ENCODE measurements at places on chromosomes 12 and 14.

DNA sequence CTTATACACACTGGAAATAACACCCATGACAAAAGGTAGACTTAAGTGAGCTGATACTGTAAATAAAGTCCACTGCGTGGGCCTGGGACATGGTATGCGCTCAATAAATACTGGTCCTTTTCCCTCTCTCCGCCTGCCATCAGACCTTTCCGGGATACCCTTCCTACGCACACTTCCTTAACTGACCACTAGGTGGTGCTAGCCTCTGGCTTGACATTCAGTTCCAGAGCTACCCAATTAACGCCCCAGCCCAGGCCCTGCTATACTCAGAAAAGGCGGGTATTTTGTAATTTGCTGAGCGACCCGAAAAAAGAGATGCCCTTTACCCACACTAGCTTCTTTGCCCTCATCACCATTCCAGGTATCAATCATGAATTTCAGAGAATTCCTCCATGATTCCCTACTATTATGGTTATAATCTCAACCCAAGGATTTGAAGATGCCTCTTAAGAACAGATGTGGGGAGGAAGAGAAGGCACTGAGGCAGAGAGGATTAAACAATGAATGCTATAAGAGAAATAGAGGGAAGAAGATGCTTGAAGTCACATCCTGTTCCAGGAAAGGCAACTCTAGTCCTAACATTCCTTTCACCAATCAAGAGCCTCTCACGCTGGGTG lies 3.9 kb upstream of the LRP1 start:
- DNase-seq = peak; percentile 79

- DNase-seq = no peak
Measured at GRCh38 chr14:33899723-33900341, 51.0 kb downstream of the EGLN3 start.

DNA sequence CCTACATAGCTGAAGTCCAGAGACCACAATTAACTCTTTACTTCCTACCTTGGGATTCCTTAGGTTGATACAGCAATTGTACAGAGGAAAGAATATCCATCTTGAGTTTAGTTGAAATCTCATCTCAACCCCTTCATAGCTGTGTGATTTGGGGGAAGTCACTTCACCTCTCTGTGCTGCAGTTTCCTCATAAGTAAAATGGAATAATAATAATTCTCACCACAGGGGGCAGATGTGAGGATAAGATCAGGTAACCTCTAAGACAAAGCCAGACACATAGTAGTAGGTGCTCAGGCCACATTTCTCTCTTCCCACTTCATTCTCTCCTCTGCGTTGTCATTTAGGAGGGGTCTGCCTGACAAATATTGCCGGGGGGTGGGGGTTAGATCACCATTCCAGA lies 6.7 kb downstream of the FOXN4 start:
- DNase-seq = no peak

DNA sequence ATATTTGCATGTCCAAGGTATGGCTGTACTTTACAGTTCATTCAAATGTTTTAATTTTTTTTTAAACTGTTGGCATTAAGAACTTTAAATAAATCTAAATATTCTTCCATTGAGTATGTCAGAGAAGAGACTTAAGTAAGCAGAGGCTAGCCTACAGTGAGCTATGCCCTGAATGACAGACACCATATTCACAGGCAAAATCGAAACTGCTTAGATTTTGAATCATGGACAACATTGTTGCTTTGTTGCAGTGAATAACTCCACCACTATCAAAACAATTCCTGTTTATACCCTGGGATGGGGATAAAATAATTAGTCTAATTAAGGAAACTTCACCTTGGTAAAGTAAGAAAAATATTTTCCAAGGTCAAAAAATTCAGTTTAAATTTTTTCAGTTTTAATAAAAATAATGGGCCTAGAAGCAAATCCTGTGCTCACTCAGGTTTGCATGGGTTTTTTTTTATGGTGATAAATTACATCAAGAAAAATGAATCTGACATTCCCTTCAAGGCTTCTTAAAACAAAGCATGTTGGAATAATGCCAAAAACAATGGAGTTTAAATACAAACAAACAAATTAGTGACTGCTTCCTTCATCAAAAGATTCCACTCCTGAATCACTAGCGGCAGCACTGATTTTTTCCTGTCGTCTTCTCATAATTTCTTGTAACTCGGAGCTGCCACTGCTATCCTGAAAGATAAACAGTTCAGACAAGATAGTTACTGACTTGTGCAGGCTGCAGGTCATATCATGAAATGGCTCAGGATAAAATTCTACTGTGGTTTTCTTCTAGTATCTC lies 168.2 kb downstream of the EPS8 start:
- DNase-seq = no peak

GRCh38 chr14:37711831-37712475 lies 116.5 kb downstream of the TTC6 start:
- DNase-seq = no peak

DNA sequence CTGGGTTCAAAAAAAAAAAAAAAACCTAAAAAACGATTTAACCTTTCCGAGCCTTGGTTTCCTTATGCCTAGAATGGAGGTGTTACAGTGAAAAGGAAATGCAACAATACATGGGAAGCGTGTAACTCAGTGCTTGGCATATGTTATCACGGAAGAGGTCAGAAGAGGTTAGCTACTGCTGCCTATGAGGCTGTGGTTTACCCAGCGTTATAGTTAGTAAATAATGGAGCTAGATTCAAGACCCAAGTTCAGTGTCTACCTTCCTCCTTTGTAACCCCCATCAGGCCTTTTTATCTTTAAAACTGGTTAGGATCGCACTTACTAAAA lies 839 bp downstream of the IFT43 start:
- no peak for DNase-seq

DNA sequence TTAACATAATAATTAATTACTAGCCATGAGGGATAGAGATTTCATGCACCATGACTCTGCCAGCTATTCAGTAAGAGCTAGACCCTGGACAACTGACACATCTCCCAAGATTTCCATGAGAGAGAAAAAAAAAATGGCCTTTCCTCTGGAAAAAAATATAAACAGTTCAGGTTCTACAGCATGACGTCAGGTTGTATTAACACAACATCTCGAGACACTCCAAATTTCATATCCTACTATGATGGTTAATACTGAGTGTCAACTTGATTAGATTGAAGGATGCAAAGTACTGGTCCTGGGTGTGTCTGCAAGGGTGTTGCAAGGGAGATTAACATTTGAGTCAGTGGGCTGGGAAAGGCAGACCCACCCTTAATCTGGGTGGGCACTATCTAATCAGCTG lies 11.1 kb downstream of the DBX2 start:
- DNase-seq = no peak

DNA sequence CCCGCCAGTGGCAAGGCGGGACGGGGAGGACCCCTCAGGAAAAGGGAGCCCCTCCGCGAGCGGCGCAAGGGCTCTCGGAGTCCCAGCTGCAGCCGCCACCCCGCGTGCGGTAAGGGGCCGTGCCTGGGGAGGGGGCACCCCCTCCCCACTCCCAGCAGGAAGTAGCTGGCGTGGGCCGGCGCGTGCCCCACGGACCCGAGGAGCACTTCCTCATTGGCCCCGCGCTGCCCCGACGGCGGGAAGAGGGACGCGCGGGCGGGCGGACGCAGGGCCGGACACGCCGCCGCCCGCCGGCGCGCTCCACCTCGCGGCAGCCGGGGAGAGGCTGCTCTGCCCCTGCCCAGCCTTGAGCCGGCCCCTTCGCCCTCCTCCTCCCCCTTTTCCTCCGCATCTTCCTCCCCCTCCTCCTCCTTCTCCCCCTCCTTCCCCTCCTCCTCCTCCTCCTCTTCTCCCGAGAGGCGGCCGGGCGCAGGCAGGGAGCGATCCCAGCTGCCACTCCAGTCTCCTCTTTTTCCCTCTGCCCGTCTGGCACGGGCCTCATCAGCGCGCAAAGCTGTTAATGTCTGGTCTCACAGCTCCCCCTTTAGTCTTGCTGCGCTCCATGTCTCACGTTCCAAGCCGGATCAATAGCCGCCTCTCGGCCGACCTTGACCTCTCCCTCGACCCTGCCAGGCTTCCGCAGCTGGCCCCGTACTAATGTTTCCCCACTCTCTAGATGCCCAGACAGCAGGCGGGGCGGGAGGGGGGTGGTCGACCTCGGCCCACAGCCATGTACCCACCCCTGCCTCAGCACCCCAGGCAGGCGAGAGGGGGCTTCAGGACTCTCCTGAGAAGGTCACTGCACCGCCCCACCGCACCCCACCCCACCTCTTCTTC lies 2.6 kb upstream of the BCL11B start:
- peak; percentile 47 for DNase-seq

GRCh38 chr12:1083151-1083888 lies 92.3 kb downstream of the ERC1 start:
- DNase-seq = no peak

GRCh38 chr12:92695056-92695455 lies 7.7 kb upstream of the PLEKHG7 start:
- DNase-seq = no peak

DNA sequence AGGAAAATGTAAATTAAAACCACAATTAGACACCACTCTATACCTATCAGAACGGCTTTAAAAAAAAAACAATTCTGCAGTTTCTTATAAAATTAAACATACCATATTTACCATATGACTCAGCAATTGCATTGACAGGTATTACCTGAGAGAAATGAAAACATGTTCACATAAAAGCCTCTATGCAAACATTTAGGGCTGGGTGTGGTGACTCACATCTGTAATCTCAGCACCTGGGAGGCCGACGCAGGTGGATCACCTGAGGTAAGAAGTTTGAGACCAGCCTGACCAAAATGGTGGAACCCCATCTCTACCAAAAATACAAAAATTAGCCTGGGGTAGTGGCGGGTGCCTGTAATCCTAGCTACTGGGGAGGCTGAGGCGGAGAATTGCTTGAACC lies 41.1 kb downstream of the SPTB start:
- DNase-seq = no peak

DNA sequence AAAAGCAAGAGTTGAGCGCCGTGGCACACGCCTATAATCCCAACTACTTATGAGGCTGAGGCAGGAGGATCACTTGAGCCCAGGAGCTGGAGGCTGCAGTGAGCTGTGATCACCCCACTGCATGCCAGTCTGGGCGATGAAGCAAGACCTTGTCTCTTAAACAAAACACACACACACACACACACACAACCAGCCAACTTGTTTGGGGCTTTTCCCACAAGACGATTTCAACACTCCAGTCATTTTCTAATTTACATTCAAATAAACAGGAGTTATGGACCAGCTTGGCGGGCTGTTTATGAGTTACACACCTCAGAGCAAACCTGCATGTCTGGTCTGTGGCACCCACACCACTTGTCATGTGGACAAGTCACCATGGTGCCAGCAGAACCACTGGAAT lies 6.7 kb downstream of the GLTP start:
- no peak for DNase-seq

DNA sequence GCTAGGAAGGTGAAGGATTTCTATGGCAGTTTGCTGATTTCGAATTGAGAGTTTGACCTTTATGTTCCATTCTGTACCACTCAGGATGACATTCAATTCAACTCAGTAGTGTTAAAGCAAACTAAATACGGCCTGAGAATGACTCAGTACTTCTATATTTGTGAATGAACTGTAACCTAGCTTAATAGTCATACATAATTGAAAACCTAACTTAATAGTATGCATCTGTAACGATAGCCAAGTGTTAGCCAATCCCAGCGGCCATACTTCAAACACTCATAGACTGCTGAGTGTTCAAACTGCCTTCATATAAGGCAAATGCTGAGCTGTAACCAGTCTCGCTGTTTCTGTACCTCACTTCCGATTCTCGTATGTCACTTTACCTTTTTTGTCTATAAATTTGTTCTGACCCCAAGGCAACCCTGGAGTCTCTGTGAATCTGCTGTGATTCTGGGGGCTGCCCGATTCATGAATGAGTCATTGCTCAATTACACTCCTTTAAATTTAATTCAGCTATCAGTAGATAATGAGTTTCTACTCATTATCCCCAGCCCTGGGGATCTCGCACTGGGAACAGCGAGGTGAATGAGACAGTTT lies 98.5 kb upstream of the SLC24A4 start:
- no peak for DNase-seq

- DNase-seq = peak; percentile 81
Measured at GRCh38 chr12:57182918-57183575, 33.5 kb upstream of the NXPH4 start.

- no peak for DNase-seq
Measured at GRCh38 chr14:101090976-101091375, 187.5 kb upstream of the RTL1 start.

DNA sequence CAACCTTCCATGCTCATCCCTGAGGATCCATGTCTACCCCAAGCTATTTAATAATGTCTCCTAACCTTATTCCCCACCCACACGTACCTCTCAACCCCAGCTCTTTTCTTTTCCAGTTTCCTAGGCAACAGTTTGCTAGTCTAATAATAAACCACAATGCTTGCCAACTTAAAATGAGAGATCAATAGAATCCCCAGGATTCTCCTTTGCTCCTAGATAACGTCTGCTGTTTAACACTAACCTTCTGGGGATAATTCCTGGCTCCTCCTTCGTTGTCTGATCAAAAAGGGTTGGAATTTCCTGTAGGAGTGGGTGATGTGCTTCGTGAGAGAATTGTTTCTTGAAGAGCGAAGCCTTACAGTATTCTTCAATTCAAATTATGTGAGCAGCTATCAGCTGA lies 42.2 kb upstream of the DBX2 start:
- no peak for DNase-seq

DNA sequence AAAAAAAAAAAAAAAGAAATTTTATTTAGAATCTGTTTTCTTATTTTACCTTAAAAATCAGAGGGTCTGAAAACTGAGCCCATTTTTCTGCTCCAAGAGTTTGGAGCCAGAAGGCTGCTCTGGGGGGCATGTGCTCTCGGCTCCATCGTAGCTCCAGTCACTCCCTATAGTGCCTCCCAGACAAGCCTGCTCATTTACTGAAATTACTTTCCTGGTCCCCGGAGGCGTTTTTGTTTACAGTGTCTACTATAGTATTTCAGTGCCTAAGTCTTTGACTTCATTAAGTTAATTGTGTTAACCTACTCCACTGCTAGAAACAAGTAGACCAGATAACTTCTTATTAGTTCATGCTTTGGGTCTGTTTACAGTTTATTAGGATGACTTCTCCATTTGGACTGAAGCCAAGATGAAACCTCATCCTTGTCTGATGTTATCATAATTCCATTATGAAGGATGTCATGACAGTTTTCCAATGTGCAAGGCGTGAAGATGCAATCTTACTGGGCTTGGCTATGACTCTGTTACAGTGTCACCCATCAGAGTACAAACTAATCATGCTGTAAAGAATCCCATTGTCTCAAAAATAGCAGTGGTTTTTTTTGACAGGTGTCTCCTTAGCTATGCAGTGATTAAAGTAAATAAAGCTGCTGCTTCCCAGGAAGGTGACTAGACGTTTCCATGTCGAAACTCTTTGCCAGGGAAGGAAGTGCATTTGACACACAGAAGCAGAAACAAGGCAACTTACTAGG lies 182.3 kb downstream of the TMEM132C start:
- DNase-seq = no peak

Measured in COLO829 (cell line).